Cardiac septum (tissue), 1 donor: ENCODE measurements at places on chromosomes 12 and 14. TPM values are rescaled to one million over a fixed set of nuclear protein-coding genes. Genes with fewer than 3 reads are reported as not detected.

- DNase-seq = no peak
Measured at GRCh38 chr12:77724367-77724957, 106.2 kb upstream of the NAV3 start.

DNA sequence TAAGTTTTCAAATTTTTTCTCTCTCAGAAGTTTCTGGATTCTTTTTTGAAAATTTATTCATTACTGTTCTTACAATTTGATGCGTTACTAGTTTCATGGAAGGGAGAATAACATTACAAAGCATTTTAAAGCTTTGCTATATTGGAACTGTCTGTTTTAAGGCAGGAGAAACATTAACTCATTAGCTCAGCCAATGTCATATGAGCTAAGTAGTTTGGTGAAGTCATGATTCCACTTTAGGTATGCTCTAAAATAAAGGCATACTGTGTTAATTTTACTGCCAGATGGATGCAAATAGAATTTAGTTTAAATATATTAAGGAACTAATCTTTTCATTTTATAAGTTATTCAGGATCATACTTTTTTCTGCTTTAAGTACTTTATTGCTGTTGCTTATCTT, 46.0 kb downstream of the ARID2 start:
- DNase-seq = no peak

- DNase-seq = no peak
Measured at GRCh38 chr12:92719674-92720073, 16.9 kb downstream of the PLEKHG7 start.

GRCh38 chr12:21301-22189, 45.0 kb upstream of the IQSEC3 start:
- DNase-seq = no peak

The IQSEC3 gene
- total RNA-seq = 0.86 TPM

DNA sequence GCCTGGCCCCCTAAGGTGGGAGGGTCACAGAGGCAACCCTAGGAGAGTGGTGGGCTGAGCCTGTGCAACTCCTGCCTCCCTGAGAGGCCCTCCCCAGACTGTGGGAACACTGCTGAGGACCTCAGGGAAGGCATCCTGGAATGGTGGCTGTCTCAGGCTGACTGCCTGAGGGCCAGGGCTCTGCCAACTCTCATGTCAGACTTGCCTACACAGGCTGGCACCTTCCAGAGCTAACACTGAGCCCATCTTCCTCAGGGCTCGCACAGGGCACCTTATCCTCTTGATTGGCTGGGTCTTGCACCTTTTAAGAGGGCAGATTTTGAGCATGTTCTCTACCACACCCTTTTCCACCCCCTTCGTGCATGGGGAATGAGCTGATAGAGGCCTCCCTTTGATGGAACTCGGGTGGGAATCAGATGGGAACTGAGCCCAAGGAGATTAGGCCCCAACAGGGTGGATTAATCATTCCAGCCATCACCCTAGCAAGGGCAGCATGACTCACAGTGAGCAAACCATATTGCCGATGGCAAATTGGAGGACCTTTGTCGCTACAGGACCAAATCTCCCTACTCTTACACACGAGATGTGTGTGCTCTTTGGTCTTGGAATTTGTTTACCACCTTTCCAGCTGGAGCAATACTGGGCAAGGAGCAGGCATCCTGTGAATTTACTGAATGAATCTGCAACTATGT, 702.8 kb downstream of the VRK1 start:
- no peak for DNase-seq

The SLC15A4 gene
- total RNA-seq = 15.8 TPM

The DBX2 gene
- 0.19 TPM for total RNA-seq

The RERG gene
- 3.1 TPM for total RNA-seq

- no peak for DNase-seq
Measured at GRCh38 chr12:49428793-49429192, 61.5 kb downstream of the SPATS2 start.

DNA sequence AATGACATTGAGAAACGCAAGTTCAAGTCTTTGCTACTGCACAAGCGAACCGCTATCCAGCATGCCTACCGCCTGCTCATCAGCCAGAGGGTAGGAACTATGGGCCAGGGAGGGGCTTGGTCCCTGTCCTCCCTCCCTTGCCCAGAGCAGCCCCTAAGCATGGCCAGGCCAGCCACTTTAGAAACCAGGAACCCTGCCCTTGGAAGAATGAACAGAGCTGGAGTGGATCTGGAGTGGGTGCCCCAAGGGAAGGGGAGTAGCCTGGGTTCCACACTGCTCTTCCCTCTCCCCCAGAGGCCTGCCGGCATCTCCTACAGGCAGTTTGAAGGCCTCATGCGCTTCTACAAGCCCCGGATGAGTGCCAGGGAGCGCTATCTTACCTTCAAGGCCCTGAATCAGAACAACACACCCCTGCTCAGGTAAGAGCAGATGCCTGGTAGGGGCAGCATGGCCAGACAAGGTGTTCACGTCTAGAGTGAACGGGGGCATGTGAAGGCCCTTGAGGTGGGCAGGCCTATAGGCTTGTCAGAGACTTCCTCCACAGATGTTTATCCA, 55.8 kb downstream of the TPCN1 start:
- no peak for DNase-seq

GRCh38 chr12:100166232-100166631, 23.6 kb upstream of the BLTP3B start:
- DNase-seq = no peak

DNA sequence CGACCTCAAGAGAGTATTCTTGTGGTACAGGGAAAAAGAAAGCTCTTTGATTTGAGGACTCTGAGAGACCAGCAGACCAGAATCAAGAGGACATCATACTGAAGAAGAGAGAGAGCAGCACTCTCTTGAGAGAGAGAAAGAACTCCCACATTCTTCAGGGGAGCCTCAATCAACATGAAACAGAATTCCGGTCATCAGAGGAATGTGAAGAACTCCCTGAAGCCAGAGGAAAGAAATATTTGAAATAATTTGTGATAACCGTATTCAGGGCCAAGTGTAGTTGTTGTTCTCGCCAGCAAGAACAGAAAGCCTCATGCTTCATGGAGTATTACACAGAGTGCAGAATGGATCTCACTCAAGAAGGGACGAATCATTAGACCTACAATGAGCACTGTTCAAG, 363.8 kb upstream of the TMEM132C start:
- DNase-seq = no peak

DNA sequence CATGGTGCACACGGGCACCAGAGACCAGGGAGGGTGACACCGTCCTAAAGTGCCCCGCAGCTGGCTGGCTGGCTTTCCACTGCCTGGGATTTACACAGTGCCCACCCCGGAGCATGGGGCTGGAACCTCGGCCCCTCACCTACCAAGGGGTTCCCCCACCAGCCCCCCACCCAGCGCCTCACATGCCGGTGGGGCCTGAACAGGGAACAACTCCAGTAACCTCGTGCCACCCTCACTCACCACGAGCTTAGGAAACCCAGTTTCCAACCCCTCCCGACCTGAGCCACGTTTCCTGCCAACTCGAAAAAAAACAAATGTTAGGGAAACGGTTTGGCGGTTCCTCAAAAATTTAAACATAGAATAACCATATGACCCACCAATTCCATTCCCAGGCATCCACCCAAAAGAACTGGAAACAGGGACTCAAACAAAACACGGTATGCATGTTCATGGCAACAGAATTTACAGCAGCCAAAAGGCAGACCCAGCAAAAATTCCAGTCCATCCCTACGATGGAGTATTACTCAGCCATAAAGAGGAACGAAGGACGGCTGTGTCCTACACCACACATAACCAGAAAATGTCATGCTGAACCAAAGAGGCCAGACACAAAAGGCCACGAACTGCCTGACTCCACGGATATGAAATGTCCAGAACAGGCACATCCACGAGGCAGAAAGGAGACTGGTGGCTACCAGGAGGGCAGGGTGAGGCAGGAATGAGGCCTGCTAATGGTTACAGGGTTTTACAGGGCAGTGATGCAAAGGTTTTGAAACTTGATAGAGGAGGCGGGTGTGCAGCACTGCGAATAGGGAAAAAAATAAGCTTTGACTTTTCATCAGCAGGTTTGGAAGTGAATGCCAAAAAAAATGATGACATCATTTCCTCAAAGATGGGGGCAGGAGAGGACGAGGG, 68.9 kb downstream of the NCOR2 start:
- no peak for DNase-seq

The TMEM132C gene
- total RNA-seq = 0.27 TPM

The KNTC1 gene
- 2.7 TPM for total RNA-seq

DNA sequence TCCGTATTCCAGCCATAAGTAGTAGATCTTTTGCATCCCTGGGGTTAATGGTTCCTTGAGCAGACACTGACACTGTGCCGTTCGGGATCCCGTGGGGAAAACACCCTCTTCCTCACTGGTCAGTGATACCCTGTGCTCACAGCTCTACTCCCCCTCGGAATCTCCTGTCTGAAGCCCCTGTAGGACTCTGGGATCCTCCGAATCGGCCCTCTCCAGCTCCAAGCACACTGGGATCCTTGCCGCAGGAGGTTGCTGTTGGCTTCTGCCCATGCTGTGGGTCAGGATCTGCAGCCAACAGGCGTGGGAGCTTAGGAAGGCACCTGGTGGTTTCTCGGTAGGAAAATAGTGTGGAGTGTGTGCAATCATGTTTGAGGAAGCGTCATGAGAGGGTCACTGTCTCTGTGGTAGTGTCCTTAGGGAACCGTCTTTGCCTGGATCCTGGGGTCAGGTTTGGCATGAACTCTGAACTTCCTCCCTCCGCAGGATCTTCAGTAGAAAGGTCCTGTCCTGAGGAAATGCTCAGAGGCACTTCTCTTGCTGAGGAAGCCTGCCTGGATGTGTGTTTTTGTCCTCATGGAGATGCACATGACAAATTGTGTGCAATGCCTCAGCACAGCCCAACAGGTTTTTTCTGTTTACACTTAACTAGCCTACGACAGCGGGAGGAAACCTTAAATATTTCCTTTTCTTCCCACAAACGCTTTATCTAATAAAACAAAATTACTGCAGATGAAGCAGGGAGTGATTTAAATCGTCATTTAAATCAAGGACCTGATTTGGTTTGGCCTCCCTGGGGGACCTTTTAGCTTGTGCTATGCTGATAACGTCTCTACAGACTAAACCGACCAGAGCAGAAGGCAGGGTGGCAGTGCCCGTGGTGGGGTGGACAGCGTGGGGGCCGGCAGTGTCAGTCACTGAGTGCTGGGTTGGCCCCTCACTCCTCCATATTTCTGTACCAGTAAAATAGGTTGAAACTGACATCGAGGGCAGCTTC, 18.7 kb downstream of the FBXL14 start:
- DNase-seq = no peak

GRCh38 chr12:45675534-45675933, 54.0 kb upstream of the ARID2 start:
- no peak for DNase-seq

GRCh38 chr14:84425968-84426367, 1104.0 kb upstream of the FLRT2 start:
- DNase-seq = no peak

DNA sequence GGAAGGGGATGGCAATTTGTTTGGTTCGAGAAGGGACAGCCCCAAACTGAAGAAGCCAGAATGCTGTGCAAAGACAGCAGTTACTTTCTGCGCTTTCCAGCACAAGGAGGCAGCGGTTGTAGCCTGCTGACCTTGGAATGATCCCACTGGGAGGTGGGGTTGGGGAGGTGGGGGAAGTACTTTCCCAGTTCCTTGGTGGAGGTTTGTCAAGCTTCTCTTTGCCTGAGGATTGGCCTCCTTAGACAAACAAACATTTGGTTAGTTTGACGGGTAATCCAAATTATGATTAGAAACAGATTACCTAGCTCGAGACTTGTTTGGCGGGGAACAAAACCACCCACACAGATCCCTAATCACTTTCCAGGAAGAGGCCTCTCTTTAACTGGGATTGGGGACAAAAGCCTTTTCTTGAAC, 79.1 kb upstream of the EGLN3 start:
- no peak for DNase-seq

- no peak for DNase-seq
Measured at GRCh38 chr12:107503887-107504885, 181.4 kb upstream of the PWP1 start.

The BHLHE41 gene
- total RNA-seq = 33.3 TPM

DNA sequence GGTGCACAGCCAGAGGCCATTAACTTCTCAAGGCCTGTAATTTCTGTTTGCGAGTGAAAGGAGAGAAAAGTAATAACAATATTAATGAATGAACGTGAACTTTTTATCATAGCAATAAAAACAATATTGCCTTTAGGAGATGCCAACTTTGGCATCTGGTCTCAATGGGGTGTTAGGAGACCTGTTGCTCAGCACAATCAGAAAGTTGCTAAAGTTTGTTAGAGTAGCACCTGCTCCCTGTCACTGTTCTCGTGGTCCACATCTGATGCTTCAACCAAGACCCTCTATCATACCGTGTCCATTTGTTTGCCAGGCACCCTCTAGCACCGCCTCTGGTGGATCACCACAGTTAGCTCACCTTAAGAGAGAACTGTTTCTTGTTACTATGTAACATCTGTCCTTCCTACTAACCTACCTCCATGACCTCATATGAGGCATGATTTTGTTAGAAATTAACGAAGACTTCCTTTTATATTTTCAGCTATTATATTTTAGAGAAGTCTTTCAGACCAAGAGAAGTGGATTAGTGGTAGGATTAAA, 12.5 kb upstream of the CLEC4E start:
- DNase-seq = no peak

The PZP gene
- 0.46 TPM for total RNA-seq

The CLEC9A gene
- not detected for total RNA-seq

DNA sequence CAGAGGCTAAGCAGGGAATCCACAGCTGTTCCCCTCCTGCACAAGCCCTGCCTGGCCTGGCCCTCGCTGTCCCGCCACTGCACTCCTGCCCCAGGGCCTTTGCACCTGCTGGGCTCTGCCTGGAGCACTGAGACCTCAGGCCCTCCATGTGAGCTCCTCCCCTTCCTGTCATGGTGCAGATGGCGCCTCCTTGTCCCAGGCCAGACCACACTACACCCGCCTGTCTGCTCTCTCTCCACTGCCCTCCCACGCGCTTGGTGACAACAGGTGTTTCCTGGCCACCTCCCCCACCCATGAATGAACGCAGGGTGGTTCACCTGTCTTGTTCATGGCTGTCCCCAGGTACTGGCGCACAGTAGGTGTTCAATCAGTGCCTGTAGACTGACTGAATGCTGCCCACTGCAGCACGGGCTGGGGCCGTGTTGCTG, 82.9 kb downstream of the NCOR2 start:
- DNase-seq = no peak

GRCh38 chr12:10959804-10960203, 20.7 kb upstream of the TAS2R14 start:
- DNase-seq = no peak

The NANOG gene
- total RNA-seq = not detected

- peak; percentile 39 for DNase-seq
Measured at GRCh38 chr14:68688872-68689371, 103.9 kb downstream of the ZFP36L1 start.
